ENCODE measurements at places on chromosomes 6 and 20.

GRCh38 chr20:8435285-8436035 is 303.4 kb downstream of the PLCB1 start:
- DNase-seq: no peak

DNA sequence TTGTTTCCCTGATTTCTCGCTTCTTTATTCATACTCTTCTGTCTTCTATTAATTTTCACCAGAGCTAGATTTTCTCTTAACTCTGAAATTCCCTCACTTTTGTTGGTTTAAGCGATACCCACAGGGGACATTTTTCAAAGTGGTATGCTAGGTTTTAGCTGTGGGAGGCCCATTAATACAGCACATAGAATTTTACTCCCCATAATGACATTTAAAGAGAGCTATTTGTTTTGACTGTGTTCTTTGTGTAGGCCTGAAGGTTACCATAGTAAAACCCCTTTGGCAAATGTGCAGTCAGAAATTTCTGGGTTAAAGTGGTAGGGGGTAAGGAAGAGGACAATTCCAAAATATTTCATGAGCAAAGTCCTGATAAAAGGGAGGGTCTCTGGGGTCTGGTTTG is 721.1 kb upstream of the CITED2 start:
- DNase-seq: no peak

GRCh38 chr6:148983101-148983761 is 236.4 kb downstream of the UST start:
- DNase-seq: no peak

DNA sequence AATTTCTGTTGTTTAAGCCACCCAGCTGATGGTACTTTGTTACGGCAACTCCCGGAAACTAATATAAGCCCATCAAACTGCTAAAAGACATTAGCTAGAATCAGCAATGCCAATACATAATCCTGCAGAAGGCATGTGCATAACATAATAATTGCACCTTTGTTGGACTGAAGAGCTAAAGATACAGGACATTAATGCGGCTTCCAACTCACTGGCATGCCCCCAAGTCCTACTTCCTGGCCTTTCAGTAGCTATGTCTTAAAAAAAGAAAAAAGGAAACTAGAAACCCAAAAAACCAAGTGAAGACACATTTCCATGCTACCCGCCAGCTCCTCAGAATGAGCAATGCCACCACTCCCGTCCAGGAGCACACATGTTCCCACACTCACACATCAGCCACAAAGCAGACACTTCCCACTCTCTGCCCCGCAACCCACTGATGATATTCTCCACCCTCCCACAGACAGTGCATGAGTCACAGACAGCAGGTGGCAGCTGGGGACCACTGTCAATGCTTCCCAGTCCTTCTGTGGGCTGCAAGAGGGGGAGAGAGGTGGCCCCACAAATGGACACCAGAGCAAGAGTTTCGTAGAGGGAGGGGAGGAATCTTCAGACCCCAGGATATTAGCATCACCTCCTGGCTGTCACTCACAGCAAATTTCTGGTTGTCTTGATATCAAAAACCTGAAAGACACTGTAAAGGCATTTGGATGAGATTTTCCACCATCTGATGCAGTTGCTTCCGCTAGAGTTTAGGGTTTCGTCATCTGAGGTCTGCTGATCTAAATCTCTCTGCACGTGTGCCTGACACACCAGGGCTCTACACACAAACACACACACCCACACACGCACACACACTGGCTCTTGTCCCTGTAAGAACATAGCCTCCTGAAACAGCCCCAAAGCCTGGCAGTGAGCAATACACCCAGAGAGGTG is 32.8 kb downstream of the GFOD1 start:
- DNase-seq: no peak

GRCh38 chr6:64213697-64214096 is 578.1 kb downstream of the PHF3 start:
- no peak for DNase-seq

- DNase-seq: no peak
These were observed 105.4 kb downstream of the REV3L start for GRCh38 chr6:111377558-111378120.

DNA sequence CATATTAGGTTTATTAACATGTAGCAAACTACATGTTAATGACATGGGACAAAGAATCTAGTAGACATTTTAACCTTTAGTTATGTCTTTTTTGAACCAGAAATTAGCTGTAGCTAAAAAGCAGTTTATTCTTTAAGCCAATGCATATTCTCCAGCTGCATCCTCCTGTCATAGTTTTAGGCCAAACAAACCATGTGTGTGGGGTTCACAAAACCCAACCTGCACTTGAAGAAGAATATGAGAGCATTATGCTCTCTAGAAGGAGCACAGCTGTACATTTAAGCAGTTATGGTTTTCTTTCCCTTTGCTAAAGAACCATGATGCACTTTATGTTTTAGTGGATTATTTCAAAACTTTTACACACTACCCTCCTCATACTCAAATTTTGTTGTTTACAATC is 46.2 kb downstream of the AKIRIN2 start:
- no peak for DNase-seq

DNA sequence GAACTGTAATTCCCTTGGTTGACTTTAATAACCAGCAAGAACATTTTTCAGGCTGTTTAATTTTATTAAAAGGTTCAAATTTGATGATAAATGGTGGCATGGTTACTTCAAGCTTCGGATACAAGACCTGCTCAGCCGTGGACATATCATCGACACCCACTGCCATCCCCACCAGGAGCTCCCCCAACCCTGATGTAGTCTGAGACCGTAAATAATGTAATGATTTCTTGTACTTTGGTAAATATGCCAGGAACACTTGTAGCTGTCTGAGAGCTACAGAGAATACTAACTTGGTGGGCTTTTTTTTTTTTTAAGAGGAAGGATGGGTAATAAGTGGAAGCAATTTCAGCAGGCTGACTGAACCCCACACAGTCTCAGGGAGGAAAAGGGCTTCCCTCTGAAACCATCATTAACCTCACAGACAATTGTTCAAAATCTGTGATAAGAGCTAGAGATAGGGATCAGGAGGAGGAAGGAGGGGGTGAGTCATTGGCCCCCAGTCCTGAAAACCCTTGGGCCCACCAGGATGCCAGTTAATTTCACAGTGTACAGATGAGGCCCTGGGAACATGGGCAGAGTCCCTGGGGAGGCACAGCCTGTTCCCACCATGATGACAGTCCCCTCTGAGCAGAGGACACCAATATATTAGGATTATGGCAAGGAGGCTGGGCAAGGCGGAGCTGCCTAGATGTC is 56.0 kb downstream of the APCDD1L start:
- DNase-seq: no peak

GRCh38 chr20:20806121-20807095 is 94.0 kb upstream of the RALGAPA2 start:
- DNase-seq: no peak

GRCh38 chr20:43736588-43737158 is 9.9 kb upstream of the GTSF1L start:
- no peak for DNase-seq

- DNase-seq: peak; percentile 27
These were observed 351.0 kb downstream of the BCKDHB start for GRCh38 chr6:80457439-80457933.

GRCh38 chr20:58892932-58893224 is 40.4 kb downstream of the GNAS start:
- DNase-seq: no peak

DNA sequence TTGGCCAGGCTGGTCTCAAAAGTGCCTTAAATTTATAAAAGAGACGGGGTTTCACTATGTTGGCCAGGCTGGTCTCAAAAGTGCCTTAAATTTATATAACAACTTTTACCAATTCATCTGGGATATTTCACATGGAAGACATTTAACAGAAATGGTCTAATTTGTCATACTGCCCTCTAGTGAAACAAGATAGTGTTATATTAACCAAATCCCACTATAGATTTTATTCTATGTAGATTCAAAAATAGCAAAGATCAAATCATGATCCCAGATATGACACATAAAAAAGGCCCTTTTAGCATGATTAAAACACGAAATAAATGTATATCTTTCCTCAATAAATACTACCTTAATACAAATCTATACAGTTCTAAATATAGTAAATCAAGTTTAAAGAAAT is 102.8 kb upstream of the TFAP2D start:
- no peak for DNase-seq

DNA sequence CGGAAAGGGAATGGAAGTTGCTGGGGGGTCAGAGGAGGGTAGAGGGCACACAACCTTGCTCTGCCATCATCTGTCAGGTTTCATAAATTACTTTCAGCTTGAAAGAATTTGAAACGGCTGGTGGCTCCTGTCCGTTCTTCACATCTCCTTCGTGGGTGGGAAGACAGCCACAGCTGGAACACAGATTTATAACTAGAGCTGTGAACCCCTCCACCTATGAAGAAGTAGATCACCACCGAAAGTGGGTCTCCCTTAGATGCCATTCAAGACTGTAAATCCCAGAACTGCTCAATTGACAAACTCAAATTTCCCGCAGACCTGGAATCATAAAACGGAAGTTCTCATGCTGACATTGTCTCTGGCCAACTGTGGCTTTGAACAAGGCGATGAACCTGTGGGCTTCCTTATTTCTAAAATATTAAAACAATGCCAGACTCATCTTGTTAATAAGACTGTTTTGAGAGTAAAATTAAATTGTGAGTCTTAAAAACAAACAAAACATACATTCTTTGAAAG is 65.3 kb downstream of the BTBD3 start:
- no peak for DNase-seq

GRCh38 chr6:159935065-159935464 is 33.8 kb upstream of the IGF2R start:
- no peak for DNase-seq

GRCh38 chr6:7155871-7156579 is 48.3 kb downstream of the RREB1 start:
- no peak for DNase-seq

All from omental fat pad (tissue), 4 donors.